ENCODE measurements at places on chromosomes 12 and 14.

DNA sequence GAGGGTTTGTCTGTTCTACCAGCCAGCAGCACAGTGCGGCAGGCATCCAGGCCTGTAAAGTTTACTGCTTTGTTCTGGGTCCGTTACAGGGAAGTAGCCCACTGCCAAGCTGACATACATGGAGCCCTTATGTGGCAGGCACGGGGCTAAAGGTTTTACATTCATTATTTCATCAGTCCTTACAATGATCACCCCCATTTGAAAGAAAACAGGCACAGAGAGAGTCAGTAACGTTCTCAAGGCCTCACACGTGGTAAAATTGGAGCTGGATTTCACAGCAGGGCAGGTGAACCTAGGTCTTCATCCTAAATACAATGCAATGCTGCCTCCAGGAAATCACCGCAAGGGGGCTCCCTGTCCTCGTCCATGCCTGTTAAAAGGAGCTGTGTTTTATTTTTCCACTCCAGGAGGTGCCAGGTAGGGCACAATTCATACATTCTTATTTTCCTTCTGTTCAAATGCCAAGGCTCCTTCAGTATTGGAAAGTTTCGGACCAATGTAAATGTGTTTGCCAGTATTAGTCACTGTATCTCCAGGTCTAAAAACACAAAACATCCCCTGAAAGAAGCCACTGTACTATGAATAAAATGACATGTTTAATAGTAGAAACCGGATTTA lies 172.2 kb upstream of the GZMB start:
- DNase-seq, result peak; percentile 69

DNA sequence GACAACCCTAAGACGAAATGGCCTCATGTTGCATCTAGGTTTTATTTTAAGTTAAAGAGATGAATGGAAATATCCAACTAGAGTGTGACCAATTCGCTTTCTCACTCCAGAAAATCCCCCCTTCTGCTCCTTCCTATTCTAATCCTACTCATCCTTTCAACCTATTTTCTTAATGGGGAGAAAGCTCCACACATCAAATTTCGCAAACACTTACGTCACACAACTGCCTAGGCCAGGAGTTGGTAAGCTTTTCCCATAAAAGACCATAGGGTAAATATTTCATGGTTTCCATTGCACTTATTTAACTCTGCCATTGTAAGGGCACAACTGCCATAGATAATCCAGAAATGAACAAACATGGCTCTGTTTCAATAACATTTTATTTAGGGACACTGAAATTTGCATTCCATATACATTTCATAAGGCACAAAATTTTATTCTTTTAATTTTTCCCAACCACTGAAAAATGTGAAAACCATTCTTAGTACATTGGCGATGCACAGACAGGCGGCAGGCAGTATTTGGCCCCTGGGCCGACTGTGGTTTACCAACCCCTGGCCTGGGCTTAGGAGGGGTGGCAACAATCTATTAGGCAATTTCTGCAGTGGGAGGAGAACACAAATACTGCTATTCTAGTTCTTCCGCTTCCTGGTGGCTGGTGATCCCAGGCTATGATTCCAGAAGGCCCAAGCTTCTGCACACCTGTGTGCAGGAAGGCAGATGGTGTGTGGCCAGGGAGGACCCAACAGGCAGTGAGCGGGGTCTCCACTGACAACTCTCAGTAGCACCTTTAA lies 67.2 kb upstream of the FOXN3 start:
- no peak for DNase-seq

DNA sequence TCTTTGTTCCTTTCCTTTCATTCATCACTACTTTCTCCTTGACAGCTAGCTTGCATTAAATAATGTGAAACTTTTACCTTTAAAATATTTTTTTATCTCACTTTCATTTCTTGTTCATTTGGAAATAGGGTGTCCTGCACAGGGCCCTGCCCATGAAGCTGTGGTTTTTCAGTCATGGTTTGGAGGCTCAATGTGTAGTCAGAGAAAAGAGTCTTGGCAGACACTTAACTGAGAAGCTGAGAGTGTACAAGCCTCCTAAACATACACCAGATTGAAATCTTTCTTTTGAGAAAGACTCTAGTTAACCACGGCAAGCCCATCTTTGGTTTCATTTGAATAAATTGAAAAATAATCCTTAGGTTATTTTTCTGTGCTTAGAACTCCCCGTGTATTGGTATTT lies 74.2 kb downstream of the KICS2 start:
- no peak for DNase-seq

GRCh38 chr14:23548351-23549318 lies 2.9 kb downstream of the ZFHX2 start:
- no peak for DNase-seq

- DNase-seq, result no peak
These were observed 39.1 kb downstream of the TSPAN11 start for GRCh38 chr12:30965613-30965985.

DNA sequence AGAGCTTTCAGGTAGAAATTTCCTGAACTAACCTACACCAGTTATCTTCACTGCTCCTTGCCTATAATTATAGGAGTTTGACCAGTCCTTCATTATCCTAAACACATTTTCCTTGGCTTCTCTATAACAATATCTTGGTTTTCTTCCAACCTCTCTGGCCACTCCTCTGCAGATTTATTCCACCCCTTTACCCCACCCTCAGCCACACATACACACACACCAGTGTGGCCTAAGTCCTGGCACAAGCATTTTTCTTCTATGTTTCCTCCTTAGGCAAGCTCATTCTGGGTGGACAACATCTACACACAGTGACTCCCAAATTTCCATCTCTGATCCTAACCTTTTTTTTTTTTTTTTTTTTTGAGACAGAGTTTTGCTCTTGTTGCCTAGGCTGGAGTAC lies 25.1 kb downstream of the CDK17 start:
- DNase-seq, result no peak

DNA sequence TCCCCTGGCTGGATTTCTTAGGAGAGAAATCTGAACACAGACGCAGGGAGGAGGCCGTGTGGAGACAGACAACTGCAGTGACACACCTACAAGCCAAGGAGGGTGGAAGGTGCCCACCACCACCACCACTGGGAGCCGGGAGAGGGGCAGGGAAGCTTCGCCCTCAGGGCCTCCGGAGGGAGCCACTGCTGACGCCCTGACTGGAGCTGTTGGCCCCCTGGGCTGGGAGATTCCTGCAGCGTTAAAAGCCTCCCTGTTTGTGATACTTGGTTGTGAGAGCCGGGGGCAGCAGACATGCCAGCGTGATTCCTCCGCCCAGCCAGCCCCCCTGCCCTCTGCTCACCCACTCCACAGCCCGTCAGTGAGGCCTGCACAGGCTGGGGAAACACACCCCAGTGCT lies 72.0 kb downstream of the CHGA start:
- no peak for DNase-seq

- no peak for DNase-seq
These were observed 11.7 kb upstream of the NGDN start for GRCh38 chr14:23457587-23458445.

- DNase-seq, result no peak
These were observed 67.8 kb downstream of the TSHR start for GRCh38 chr14:81023095-81023710.

GRCh38 chr14:68894802-68895703 lies 84.0 kb downstream of the ACTN1 start:
- DNase-seq, result no peak

- DNase-seq, result peak; percentile 57
These were observed 254.8 kb upstream of the FKBP4 start for GRCh38 chr12:2539938-2540337.

- no peak for DNase-seq
These were observed 183.3 kb upstream of the CDKN3 start for GRCh38 chr14:54213536-54213935.

GRCh38 chr12:16573398-16574077 lies 32.4 kb downstream of the LMO3 start:
- no peak for DNase-seq

- no peak for DNase-seq
These were observed 1.2 kb downstream of the RNASE2 start for GRCh38 chr14:20956376-20956976.

GRCh38 chr12:50520416-50521207 lies 15.8 kb downstream of the DIP2B start:
- DNase-seq, result peak; percentile 8

GRCh38 chr12:111643427-111643826 lies 42.3 kb downstream of the BRAP start:
- no peak for DNase-seq

DNA sequence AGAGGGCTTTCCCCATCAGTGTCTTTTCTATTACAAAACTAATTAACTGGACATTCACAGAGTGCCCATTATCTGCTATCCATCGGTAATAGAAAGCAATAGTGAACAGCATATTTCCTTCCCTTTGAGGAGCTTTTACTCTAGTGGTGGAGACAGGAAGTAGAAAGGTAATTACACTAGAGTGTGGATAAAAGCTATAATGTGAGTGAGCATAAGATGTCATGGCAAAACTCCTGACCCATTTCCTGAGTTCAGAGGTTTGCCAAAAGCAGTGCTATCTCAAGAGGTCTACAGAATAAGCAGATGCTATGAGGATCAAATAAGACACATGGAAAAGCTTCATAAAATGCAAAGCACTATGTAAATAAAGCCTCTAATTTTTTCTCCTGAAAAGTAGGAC lies 24.0 kb downstream of the TIMELESS start:
- no peak for DNase-seq

GRCh38 chr12:46556819-46557524 lies 184.4 kb upstream of the SLC38A2 start:
- no peak for DNase-seq

- DNase-seq, result no peak
These were observed 258.0 kb upstream of the PLEKHG7 start for GRCh38 chr12:92444763-92445162.

GRCh38 chr14:100078997-100079725 lies 13.9 kb downstream of the EVL start:
- DNase-seq, result peak; percentile 21

GRCh38 chr12:47709671-47710070 lies 3.8 kb upstream of the RPAP3 start:
- DNase-seq, result no peak

GRCh38 chr12:68344126-68344525 lies 12.0 kb upstream of the MDM1 start:
- no peak for DNase-seq

DNA sequence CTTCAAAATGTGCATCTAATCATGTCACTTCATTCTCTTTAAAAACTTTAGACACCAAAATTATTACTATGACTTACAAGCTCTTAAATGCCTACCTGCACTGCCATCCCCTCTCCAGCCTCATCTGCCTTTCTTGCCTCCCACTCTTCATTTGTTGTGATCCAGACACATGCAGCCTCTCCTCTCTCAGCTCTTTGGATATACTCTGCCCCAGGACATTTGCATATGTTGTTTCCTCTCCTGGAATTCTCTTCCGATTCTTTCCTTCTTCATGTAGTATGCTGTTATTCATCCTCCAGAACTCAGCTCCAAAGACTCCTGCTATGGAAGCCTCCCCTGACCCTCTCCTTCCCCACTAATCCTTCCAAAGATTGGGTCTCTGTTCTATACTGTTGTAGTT lies 197.6 kb downstream of the ANO4 start:
- no peak for DNase-seq

- DNase-seq, result no peak
These were observed 65.5 kb downstream of the WSCD2 start for GRCh38 chr12:108194585-108194984.

DNA sequence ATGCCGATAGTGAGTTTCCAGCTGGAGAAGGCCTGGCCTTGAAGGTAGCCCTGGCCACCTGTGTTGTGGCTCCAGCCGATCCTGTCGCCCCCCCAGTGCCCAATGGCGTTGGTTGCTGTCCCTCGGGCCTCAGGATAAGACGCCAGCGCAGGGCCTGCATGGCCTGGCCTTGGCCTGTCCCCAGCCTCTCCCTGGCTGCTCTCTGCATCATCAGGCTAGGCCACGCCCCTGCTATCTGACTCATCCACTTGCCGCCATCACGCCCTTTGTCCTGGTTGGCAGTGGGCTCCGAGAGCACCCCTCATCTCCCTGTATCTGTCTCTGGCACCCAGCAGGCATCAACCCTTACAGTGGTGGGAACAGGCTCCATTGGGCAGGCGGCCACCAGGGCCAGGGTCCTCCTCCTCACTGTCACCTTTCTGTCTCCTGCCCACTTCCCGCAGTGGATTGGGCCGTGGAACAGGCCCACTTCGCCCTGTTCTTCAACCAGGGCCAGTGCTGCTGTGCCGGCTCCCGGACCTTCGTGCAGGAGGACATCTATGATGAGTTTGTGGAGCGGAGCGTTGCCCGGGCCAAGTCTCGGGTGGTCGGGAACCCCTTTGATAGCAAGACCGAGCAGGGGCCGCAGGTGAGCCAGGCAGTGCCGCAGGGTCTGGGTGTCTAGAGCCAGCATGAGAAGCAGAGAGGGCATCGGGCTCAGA lies 25.6 kb downstream of the ALDH2 start:
- peak; percentile 68 for DNase-seq

- no peak for DNase-seq
These were observed 34.6 kb downstream of the LMNTD1 start for GRCh38 chr12:25518512-25518911.

- no peak for DNase-seq
These were observed 3.6 kb downstream of the CMKLR1 start for GRCh38 chr12:108335349-108336119.

DNA sequence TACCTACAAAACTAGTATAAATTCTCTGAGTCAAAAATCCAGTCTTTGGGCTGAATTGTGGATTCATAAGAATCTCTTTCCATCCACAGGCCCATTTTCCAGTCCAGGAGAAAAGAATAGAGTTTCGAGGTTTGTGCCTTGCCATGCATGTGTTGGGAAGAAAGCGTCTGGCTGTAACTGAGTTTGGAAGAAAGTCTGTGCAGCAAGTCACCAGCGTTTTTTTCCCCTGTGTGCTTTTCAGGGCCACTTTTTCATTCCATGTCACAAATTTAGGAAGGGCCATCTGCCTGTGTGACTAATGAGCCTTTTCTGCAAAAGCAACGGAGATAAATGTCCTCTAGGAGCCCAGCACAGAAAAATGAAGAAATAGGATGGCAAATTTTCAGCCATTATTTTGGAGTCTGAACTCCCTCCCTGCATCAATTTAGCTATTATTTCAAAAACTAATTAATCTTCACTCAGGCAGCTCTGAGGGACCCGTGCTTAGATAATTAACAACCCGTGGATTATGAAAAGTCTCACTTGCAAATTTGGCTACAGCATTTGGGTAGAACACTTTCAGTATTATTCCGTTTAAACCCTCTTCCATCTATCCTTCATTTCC lies 261.5 kb downstream of the SUDS3 start:
- DNase-seq, result no peak

- DNase-seq, result no peak
These were observed 193.3 kb downstream of the ANO4 start for GRCh38 chr12:100987552-100988521.

Data from heart right ventricle (tissue), 16 donors.